Stimulated activated CD8-positive, alpha-beta memory T cell treated with anti-CD3 and anti-CD28 coated beads, Interleukin-15, amount 100 ng/mL, for 4 hours (primary cell): ENCODE measurements at places on chromosomes 1 and 21.

DNA sequence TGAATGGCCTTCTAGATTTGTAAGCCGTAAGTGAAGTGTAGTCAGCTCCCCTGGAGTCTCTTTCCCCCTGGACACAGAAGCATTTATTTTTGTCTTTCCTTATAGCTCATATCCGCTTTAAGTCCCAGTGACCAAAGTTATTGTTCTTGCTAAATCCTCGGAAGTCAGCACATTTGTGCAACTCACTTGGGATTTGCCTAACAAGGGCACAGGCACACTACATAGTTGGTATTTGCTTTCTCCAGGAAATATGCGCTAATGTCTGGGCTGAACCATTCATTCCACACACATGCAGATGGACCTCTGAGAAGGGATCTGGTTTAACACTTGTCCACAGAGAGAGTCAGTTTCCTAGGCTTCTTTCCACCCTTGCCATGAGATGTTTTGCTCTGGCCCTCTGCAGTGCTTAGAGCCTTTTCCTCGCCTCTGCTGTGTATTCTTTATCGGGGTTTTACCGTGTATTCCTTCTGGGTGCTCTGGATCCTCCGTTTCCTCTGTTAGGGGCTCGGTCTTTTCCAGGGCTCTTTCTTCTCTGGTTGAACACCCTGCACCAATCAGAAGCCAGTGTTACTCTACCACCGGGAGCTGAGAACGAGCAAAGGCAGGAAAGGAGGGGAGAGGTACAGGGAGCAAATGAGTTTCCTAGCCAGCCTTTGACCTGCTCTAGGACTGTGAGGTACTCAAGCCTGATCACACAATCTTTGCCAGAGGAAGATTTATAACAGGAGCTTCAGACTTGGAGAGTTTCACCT is 72.4 kb downstream of the ABCA4 start:
- DNase-seq: no peak

- DNase-seq: no peak
Measured at GRCh38 chr21:27261676-27262075, 294.8 kb upstream of the ADAMTS5 start.

DNA sequence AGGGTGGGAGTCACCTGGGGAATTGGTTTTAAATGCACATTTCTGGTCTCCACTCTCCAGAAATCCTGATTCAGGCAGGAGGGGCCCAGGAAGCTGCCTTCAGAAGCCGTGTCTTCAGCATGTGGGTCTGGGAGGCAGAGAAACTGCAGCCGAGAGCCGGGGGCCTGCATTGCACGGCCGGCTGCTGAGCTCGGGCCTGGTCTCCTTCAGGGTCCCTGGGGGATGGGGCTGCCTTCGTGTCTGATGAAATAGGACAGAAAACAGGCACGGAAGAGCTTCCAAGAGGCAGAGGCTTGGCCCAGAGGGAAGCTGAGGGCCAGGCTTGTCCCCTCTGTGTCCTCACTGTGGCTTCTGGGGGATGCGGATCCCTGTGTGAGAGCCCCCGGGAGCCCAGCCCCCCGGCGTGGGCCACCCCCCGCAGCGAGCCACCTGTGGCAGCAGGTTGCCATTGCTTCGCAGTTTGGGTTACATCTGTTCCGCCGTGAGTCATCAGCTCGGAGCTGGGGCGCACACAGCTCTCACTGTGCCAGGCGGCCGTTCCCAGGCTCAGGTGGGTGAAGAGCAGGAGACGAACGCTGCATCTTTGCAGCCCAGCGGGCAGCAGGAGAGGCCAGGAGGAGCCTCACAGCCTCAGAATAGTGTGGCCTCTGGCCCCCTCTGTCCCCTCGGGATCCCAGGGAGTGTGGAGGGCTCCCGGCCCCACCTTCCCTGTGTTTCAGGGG is 72.4 kb downstream of the AJAP1 start:
- no peak for DNase-seq

DNA sequence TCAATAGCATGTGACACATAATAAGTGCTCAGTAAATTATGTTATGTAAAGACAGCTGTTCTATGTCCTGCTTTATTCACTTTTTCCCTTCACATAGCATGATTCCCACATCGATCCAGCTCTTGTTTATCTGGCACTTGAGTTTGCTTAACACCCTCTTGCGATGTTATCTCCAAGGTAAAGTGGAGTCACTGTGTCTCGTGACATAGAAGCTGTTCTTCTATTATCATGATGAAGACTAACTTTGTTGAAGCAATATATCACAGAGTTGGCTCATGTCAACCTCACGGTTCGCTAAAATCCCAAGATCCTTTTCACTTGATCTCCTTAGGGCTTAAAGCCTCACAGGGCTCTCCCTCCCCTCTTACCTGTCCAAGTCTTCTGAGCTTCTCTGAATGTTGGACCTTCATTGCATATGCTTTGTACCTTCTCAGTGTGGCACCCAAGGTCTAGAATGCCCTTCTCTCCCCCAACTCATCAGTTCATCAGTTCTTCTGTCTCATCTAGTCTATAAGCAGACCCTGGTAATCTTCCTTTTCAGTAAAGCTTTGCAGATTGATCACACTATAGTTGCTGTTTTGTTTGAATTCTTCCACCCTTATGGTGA is 38.0 kb downstream of the PLXNA2 start:
- no peak for DNase-seq

DNA sequence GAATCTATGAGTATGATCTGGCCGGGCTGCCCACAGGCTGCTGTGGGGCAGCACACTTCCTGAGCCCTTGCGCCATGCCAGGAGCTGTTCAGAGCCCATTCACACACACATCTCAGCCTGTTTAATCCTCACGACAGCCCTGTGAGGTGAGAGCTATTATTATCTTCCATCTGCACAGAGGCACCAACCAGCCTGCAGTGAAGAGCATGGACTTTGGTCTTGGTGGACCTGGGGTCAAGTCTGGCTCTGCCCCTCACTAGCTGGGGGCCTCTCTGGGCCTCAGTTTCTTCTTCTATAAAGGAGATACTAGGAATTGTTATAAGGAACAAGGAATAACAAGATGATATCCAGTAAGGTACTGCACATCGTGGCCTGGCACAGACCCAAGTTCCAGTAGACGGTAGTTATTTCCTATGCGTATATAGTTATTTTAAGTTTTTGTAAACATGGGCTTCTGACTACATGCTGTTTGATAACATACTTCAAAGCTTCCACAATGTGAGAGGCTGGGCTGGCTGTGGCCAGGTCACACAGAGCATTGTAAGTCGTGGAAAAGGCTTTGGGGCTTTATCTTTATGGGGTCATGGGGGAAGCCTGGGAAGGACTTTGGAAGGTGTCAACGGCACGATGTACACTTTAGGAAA is 3.4 kb upstream of the PADI2 start:
- no peak for DNase-seq

- no peak for DNase-seq
Measured at GRCh38 chr1:32606565-32607371, 43.6 kb downstream of the ZBTB8OS start.

GRCh38 chr21:43021756-43022600 is 47.6 kb downstream of the PKNOX1 start:
- no peak for DNase-seq

GRCh38 chr1:14794136-14794768 is 195.8 kb downstream of the KAZN start:
- DNase-seq: no peak

DNA sequence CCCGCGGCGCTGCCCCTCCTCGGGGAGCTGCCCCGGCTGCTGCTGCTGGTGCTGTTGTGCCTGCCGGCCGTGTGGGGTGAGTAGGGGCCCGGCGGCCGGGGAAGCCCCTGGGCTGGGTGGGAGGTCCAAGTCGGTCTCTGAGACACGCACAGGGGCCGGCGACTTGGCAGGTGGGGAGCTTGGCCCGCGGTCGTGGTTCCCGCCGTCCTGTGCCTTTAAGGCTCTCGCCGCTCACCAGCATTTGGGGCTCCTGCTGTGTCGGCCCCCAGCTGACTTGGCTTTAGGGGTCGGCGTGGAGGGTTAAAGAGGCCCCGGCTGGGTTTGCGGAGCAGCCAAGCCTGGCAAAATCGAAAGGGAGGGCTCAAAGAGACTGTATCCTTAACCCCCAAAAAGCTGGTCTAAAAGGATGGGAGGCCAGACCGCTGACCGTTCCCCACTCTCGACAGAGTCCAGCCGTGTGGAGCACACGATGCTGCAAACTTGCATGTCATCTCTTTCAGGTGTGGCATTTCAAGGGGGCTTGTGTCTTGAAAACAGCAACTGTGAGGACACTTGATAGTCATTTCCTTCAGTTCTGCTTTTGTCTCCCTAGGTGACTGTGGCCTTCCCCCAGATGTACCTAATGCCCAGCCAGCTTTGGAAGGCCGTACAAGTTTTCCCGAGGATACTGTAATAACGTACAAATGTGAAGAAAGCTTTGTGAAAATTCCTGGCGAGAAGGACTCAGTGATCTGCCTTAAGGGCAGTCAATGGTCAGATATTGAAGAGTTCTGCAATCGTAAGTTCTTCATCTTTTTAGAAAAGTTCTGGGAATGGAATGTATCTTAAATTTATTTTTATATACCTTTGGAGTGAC is 540 bp downstream of the CD55 start:
- no peak for DNase-seq

DNA sequence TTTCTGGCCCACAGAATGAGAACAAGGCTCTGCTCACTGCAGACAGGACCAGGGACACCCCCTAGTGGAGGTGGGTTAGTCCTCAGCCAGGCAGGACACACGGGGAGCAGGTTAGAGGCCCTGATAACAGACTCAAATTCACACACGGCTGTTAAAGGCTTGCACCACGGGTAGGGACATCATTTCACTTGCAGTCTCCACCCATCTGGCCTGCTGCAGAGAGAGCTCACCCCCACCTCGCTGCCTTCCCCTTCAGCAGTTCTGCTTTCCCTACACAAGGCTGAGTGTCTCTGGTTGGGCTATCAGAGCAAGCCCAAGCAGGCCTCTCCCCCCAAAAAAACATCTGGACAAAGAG is 20.6 kb downstream of the MEF2D start:
- DNase-seq: no peak

- no peak for DNase-seq
Measured at GRCh38 chr1:223455470-223455869, 62.3 kb downstream of the CCDC185 start.

DNA sequence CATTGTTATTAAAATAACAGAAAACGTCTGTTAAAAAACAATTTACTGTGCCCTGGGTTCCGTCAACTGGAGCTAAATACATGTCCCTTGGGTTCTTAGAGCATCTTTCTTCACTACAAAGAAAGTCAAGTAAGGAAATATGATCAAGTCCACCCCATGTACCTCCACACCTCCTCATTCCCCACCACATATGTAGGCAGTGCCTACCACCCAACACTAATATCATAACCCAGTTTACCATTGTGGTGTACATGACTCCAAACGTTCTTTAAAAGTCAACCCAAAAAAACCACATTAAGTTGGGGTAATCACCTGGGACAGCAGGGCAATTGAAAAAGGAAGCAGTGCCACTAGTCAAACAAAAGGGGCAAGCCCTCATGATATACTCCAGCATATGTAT is 7.8 kb upstream of the LRRC52 start:
- no peak for DNase-seq

DNA sequence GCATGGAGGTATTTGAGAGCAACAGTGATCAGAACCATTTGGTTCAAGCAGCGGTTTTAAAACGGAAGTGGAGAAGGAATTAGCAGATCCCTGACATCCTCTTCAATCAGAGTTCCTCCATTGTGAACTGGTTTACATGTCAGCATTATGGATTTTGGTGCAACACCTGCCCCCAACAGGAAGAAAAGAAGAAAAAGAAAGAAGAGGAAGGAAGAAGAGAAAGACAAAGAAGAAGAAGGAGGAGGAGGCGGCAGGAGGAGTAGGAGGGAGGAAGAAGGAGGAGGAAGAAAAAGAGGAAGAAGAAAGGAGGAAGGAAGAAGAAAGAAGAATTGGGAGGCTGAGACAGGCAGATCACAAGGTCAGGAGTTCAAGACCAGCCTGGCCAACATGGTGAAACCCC is 17.4 kb downstream of the NDUFS5 start:
- no peak for DNase-seq

- no peak for DNase-seq
Measured at GRCh38 chr1:154420961-154421924, 16.1 kb downstream of the IL6R start.

DNA sequence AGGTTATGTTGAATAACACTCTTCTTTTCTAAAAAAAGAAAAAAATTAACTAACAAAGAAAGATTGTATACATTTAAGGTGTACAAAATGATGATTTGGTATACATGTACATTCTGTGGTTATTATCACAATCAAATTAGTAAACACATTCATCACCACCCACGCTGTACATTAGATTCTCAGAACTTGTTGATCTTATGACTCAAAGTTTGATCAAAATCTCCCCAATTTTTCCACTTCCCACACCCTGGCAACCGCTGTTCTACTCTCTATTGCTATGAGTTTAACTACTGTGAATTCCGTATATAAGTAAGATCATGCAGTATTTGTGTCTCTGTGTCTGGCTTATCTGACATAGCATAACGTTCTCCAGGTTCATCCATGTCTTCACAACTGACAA is 469.5 kb upstream of the CHRM3 start:
- no peak for DNase-seq

- DNase-seq: no peak
Measured at GRCh38 chr1:30185809-30186208, 537.6 kb downstream of the MATN1 start.

DNA sequence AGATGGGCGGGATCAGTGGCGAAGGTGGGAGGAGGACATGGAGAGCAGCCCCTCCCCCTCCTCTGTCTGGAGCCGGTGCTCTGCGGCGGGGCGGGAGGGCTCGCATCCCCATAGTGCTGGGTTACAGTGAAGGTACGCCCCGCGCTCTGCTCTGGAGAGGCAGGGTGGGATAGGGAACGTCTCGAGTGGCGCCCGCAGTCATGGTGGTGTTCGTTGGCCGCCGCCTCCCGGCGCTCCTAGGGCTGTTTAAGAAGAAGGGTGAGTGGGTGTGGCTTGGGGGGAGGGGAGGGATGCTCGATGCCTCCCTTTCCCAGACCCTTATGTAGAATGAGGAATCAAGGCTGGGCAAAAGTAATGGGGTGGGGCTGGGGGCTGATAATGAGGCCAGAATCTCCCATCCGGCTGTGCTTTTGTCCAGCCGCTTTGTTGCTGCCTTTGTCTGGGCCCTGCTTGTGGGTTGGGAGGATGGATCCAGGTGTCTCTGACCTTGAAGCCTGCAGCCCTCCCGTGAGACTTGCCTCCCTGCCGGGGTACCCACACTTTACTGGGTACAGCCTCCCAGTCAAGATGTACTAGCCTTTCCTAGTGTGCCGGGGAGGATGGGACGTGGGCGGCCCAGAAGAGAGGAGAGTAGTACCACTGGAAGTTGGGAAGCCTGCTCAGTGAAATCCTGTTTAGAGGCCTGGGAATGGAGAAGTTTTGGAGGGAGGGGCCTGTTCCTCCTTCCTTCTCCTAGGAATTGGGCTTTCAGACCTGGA is 51.4 kb downstream of the YARS1 start:
- no peak for DNase-seq

GRCh38 chr1:169809370-169810095 is 14.8 kb upstream of the METTL18 start:
- no peak for DNase-seq
